IPS DF 19.7 (cell line): ENCODE measurements at places on chromosomes 7 and 10.

- DNase-seq, result no peak
These were observed 185.2 kb downstream of the DYNC1I1 start for GRCh38 chr7:95957510-95957909.

DNA sequence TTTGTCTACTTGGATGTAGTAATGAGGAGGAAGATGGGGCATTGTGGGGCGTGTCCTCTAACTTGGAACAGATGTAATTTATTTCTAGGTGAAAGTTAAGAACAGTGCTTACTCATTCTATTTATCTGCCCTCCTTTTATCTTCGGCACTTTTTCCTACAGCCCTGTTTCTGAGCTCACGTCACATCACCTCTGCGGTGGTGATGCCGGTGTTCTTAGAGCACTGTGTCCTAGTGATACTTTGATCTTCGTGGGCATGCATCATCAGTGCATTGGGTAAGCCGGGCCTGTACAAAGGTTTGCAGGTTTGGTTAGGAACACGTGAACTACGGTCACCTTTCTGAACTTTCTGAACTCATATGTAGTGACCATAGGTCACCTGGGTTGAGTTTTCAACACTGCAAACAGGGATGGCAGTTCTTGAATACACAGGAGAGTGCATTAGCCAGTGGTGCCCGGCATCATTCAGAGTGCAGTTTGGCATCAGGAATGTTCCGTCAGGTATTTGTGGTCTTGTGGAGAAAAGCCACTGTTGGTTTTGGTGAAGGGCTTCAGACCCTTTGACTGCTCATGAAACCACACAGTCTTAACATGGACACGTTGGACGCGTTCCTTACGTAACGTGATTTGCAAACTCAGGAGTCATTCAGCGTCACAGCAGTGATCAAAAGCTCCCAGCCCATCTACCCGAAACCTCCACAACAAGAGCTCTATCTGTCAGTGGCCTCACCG is 5.6 kb downstream of the POR start:
- no peak for DNase-seq

DNA sequence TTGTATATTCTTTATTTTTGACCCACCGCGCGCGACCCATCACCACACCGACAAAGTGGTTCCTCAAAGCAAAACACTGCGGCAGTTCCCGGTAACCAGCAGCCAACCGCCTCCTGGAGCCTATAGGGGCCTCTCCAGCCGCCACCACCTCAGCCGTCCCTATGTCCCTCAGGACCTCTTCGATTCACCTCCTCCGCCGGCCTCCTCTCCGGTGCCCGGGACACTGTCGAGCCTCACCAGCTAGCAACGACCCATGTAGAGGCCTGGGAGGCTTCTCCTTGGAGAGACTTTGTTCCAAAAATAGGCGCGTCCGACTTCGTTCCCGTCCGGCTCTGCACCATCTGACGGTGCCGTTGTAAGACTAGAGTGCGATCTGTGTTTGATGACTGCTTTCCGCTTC is 158.8 kb downstream of the HGF start:
- DNase-seq, result no peak

DNA sequence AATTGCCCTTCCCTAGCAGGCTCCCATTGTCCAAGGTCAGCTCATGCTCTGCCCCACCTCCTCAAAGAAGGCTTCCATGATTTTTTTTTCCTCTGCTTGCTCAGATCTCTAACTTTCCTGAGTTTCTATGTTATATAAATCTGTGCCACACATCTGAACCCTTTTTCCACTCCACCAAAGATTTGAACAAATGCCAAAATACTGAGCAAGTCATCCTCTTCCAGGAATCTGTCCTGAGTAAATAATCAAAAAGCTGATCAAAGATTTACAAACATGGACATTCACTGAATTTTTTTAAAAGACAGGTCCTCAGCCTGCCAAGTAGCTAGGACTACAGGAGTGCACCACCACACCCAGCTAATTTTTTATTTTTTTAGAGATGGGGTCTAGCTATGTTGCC is 102.8 kb upstream of the ARID5B start:
- no peak for DNase-seq

GRCh38 chr10:1634239-1634638 is 103.1 kb downstream of the ADARB2 start:
- DNase-seq, result no peak

- no peak for DNase-seq
These were observed 1005.5 kb downstream of the KCNMA1 start for GRCh38 chr10:76631884-76632766.

- DNase-seq, result no peak
These were observed 228.7 kb upstream of the KLF6 start for GRCh38 chr10:4013651-4014121.

DNA sequence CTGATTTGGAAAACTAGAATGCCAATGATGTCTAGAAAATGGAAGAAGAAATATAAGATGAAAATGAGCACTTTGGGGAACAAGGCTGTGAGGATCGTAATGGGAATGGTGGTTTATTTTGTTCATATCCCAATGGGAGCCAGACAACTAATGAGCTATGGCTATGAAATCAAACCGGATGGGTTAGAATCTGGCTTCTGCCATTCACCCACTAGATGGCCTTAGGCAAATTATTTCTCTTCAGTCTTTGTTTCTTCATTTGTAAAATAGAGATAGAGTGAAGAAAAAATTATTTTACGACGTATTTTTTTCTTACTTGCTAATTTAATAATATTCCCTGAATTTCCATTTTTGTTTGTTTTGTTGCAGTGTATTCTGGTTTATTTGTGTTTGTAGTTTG is 572.1 kb upstream of the IGFBP3 start:
- DNase-seq, result no peak

GRCh38 chr7:15279640-15280039 is 282.2 kb downstream of the AGMO start:
- no peak for DNase-seq

DNA sequence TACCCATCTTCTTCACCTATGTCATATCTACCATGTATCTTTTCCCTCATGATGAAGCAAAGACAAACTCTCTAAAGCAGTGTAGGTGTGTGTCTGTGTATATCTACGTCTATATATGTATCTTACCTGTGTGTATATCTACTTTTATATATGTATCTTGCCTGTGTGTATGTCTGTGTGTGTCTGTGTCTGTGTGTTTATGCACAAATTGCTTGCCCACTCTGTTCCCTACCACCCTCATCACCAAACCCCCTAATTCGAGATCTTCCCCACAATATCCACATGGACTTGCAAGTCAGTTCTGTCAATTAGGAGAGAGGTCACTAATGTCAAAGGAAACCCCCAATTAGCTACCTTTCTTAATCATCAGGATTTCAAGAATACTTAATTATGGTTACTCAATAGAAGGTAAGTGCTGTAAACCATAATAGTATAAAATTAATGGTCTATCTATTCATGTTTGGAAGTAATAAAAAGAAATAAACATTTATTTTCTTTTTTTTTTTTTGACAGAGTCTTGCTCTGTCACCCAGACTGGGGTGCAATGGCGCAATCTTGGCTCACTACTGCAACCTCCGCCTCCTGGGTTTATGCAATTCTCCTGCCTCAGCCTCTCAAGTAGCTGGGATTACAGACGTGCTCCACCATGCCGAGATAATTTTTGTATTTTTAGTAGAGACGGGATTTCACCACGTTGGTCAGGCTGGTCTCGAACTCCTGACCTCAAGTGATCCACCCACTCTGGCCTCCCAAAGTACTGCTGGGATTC is 43.6 kb downstream of the ANKRD61 start:
- DNase-seq, result no peak

DNA sequence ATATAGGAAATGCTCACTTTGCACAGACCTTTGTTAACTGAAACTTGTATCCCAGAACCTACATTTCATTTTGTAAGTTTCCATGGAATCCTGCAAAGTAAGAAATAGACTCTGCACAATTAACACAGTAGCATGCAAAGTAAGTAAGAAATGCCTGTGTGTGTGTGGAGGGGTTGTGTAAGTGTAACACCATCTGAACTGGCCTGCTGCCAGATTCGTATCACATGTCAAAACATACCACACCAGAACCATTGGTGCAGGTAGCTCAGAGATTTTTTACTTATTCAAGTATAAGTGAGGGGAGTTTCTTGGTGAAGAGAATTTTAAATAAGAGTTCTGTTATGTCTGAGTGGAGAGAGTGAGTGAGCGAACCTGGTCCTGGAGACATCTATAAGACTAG is 17.9 kb upstream of the DDX21 start:
- DNase-seq, result no peak

DNA sequence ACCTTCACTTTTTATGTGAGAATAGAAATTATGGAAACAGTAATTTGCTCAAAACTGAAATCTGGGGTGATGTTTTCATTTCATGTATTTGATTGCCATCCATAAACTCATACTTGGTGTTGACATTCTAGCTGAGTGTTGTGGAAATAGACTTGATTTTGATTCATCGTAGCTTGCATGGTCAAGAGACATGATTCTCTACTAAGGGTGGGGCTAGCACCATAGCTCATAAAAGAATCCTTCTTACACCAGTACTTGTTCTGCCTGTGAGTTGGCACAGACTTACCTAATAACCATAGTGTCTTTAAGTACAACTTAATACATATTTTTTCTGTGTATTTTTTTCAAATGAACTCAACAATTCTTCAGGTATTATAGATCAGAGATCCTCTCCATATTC is 36.6 kb downstream of the RAB18 start:
- DNase-seq, result no peak

DNA sequence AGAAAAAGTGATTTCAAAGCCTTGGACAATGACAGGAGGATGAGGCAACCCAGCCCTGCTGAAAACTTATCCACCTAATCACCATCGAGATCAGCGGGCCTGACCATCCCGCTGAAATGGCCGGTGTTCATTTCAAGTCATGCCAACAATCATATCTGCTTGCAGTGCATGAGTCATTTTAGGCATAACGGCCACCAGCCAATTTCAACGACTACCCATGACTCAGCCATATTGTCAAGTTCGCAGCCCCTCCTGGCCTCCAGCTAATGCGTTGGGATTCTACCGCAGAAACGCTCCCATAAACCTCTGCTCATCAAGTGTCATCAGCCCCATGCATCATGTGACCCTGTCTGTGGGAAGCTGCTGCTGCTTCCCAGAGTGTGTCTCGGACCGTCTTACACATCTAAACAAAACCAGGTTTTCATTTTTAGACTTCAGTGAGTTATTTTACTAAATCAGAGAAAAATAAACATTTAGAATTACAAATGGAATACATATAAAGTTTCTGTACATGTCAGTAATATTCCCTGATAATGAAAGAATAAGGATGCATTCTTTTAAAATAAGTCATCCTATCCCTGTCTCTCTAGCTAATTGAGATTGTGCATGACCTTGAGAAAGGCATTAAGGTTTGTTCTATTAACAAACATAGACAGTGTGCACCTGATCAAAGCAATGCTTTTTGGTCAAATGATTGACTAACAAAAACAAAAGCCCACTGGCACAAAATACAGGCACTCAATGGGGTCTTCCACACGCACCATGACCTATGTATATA is 188.9 kb downstream of the ADAM12 start:
- no peak for DNase-seq

GRCh38 chr10:81135851-81136250 is 598.1 kb downstream of the SH2D4B start:
- DNase-seq, result no peak
